Heart right ventricle (tissue), 16 donors: ENCODE measurements at places on chromosomes 11 and 22. TPM values are rescaled to one million over a fixed set of nuclear protein-coding genes. Genes with fewer than 3 reads are reported as not detected.

DNA sequence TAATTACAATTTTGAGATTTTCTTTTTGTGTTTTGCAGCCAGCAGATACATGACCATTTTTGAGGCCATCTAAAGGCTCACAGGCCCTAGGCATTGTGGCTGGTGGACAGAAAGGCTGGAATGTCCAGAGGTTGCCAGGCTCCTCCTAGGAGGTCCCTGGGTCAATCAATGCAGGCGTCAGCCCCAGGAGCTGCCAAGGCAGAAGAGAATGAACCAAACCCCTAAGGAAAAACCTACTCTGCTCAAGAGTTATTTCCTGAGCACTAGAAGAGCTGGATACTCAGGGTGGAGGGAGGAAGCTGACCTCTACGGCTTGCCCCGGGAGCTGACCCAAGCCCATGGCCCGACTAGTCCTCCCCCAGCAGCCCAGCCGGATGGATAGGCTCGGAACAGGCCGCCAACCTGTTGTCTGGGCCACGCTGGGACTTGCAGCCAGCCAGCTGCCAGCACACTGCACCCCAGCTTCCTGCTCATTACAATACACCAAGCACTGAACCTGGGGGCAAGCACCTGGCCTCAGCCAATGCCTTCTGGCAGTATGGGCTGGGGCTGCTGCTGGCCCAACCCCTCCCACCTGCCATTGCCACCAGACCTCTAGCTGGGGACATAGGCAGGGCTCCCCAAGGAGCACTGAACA is 5.7 kb upstream of the SCGB1A1 start:
- no peak for DNase-seq

The SLC5A4 gene
- 0.89 TPM for total RNA-seq

DNA sequence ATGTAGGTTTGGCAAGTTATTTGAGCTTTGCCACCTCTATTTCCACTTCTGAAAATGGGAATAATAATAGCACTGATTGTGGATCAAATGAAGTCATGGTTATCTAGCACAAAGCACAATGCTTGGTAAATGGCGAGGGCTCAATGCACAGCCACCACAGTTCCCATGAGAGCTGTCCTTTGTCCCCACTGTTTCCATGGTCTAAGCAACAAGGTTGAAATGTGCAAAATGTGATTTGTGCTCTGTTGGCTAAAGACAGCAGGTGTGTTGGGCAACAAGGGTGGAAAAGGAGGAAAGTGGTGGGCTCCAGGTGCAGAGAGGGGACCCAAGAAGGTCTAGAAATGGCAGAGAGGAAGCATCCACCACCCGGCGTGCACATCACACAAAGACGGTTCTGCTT is 200.5 kb downstream of the TRIM29 start:
- DNase-seq = no peak

- no peak for DNase-seq
Measured at GRCh38 chr11:65545853-65546216, 12.3 kb downstream of the LTBP3 start.

DNA sequence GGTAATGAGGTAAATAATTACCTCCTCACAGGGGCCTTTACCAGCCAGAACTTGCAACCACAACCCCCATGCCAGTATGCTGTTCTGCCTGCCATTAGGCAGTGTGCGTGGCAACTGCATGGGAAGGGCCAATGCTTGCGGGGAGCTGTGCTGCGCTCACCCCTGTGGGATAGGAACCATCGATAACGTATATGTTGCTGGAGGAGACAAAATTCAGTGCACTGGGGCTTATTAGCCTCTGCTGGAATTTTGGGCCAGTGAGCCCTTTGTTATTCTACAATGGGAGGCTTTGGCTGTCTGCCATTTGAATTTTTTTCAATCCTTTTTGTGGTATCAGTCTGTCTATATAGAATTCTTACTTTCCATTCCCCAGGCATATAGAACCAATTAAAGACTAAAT is 47.3 kb downstream of the PPP2R1B start:
- no peak for DNase-seq

The POTEH gene
- total RNA-seq = not detected
